ENCODE measurements at places on chromosomes 3 and 15. TPM values are rescaled to one million over a fixed set of nuclear protein-coding genes. Genes with fewer than 3 reads are reported as not detected.

The STRA6 gene
- 0.22 TPM for total RNA-seq

The PLSCR2 gene
- not detected for total RNA-seq

The PAK2 gene
- total RNA-seq: 47.5 TPM

The EPHB1 gene
- total RNA-seq: 3.2 TPM

DNA sequence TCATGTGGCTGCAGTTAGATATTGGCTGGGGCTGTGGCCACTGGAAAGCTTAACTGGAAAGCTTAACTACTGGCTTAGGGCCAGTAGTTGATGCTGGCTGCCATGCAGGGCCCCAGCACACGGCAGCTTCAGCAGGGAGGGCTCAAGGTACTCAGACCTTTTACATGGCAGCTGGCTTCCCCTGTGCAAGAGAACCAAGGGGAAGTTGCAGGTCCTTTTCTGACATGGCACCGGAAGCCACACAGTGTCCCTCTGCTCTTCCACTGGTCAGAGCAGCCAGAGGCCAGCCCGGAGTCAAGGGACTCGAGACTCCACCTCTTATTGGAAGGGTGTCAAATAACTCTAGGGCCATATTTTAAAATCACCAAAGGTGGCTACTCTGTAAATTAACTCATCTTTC is 24.5 kb downstream of the CCR9 start:
- H3K4me3 ChIP-seq: no peak overlapping the region
- H3K27me3 ChIP-seq: no peaks in the 10 kb centered on the region
- H3K27ac ChIP-seq: no peak overlapping the region
- H3K4me1 ChIP-seq: no peaks in the 10 kb centered on the region
- DNase-seq: no peak

DNA sequence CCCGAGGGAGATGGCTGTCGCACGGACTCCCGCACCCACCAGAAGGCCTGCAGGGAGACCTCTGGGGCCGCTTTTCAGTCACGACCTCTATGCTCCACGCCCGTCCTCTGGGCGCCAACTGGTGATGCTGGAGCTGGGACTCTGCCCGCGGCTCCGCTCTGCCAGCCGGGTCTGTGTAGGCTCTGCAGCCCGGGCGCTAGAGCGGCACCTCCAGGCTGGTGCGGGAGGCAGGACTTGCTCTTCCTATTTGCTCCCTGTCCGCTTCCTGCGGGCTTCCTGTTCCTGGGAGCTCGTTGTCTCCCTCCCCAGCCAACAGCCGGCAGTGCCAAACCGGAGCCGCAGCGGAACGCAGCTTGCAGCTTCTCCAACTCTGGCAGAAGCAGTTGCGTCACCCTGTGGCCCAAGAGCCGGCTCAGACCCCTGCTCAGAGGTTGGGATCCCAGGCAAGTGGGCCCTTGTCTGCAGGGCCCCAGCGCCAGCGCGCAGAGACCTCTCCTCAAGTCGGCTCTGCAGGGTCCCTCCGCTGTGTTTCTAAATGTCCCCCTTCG is 285.9 kb downstream of the XXYLT1 start:
- H3K36me3 ChIP-seq: no peaks in the 10 kb centered on the region
- H3K27me3 ChIP-seq: no peaks in the 10 kb centered on the region
- peak overlapping the region; percentile 46 for H3K27ac ChIP-seq
- H3K4me3 ChIP-seq: peak overlapping the region; percentile 17
- peaks cover 12% of the 10 kb centered on the region for H3K4me1 ChIP-seq

DNA sequence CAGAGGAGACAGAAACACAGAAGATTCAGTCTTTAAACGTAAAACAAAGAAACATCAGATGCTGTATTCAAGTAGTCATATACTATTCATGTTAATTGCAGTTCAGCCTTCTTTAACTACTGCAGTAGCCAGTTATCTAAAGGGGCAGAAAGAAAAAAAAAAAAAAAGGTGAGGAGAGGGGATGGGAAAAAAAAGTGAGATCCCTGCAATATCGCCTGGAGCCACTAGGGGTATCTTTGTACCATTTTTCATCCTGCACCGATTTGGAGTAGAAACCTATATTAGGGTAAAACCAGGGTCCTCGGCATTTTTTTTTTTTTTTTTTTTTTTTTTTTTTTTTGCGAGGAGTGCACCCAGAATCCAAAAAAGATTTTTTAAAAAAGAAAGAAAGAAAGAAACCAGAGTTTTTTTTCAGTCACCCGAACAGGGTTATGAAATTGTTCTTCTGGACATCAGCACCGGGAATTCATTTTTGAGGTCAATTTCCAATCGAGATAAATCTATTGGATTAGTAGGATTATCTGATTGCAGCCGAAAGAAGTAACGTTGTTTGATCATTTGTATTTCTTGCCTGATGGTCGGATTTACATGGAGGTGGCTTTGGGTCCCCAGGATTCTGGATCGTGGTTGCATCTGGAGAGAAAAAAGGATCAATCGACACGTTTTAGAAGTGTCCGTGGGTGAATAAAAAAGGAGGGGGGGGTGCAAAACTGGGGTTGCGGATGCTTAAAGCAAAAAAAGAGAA is 186.7 kb downstream of the NLGN1 start:
- H3K4me1 ChIP-seq: peaks cover 9% of the 10 kb centered on the region
- no peaks in the 10 kb centered on the region for H3K36me3 ChIP-seq
- DNase-seq: no peak
- peak overlapping the region; percentile 44 for H3K4me3 ChIP-seq
- H3K27ac ChIP-seq: no peak overlapping the region
- H3K27me3 ChIP-seq: no peaks in the 10 kb centered on the region

DNA sequence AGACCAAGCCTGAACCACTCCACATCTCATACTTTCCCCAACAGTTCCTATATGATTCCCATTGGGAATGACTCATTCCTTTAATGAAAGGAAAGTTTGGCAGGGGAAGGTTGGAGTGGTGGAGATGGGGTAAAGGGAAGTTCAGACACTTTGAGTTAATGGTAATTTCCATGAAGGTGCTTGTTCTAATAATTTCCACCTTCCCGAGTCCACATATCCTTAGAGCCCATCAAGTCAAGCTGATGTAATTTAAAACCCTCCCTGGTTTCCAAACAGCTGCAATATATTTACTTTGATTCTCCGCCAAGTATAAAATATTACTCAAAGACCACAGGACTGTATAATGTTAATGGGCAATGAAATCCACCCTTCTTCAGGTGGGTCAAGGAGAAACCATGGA is 95.0 kb upstream of the GALNT15 start:
- no peaks in the 10 kb centered on the region for H3K36me3 ChIP-seq
- H3K27ac ChIP-seq: no peak overlapping the region
- H3K4me3 ChIP-seq: no peak overlapping the region
- H3K4me1 ChIP-seq: no peaks in the 10 kb centered on the region
- H3K27me3 ChIP-seq: no peaks in the 10 kb centered on the region
- DNase-seq: no peak

- H3K4me1 ChIP-seq: no peaks in the 10 kb centered on the region
- no peak overlapping the region for H3K27ac ChIP-seq
- DNase-seq: no peak
- no peaks in the 10 kb centered on the region for H3K27me3 ChIP-seq
- H3K4me3 ChIP-seq: no peak overlapping the region
Measured at GRCh38 chr3:60935709-60936108, 315.5 kb downstream of the FHIT start.

GRCh38 chr3:69320871-69321271 is 65.0 kb downstream of the FRMD4B start:
- H3K36me3 ChIP-seq: no peaks in the 10 kb centered on the region
- peak overlapping the region; percentile 37 for H3K27ac ChIP-seq
- no peaks in the 10 kb centered on the region for H3K27me3 ChIP-seq
- no peak for DNase-seq

DNA sequence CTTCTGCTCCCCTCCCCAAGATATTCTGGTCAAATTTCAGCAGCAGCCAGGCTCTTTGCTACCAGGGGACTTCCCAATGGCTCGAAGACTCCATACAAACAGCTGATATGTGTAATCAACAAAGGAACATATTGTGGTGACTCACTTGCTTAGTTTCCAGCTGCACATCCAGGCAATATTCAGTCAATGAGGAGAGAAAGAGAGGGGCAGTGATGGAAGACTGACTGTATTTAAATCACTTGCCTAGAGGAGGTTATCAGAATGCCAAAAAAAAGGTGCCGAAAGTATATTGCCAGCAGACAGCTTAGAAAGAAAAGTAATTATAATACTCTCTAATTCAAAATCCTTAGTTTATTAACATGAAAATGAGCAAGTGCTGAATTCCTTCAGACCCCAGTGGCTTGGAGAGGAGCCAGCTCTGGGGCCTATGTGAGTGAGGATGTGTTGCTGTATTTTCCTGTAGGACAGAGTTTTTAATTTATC is 236.5 kb downstream of the LRTM1 start:
- no peaks in the 10 kb centered on the region for H3K36me3 ChIP-seq
- H3K27ac ChIP-seq: no peak overlapping the region
- no peak for DNase-seq
- H3K27me3 ChIP-seq: no peaks in the 10 kb centered on the region
- H3K4me1 ChIP-seq: no peaks in the 10 kb centered on the region

- no peaks in the 10 kb centered on the region for H3K27me3 ChIP-seq
- H3K4me3 ChIP-seq: no peak overlapping the region
- H3K27ac ChIP-seq: no peak overlapping the region
- no peaks in the 10 kb centered on the region for H3K36me3 ChIP-seq
Measured at GRCh38 chr15:57797110-57797509, 90.6 kb downstream of the POLR2M start.

DNA sequence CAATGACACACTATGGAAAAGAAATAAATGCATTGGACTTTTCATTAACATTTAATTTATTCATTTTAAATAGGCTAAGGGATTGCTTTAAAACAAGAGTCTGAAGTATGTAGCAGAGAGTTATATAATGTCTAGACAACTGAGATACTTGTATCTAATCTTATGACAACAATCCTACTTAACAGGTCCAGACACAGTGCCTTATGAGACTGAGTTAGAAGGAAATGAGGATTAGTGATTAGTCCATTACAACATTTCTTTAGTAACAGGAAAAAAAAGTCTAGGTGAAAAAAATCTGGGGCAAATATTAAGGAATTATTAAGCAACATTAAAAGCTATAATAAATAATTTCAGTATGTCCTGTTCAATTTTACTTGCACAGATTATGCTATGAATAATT is 140.6 kb downstream of the MEIS2 start:
- no peak overlapping the region for H3K4me3 ChIP-seq
- no peaks in the 10 kb centered on the region for H3K27me3 ChIP-seq
- peaks cover 16% of the 10 kb centered on the region for H3K4me1 ChIP-seq
- H3K27ac ChIP-seq: no peak overlapping the region
- DNase-seq: no peak

GRCh38 chr3:102205647-102206046 is 229.2 kb upstream of the ZPLD1 start:
- no peaks in the 10 kb centered on the region for H3K36me3 ChIP-seq
- DNase-seq: no peak
- H3K27me3 ChIP-seq: no peaks in the 10 kb centered on the region

DNA sequence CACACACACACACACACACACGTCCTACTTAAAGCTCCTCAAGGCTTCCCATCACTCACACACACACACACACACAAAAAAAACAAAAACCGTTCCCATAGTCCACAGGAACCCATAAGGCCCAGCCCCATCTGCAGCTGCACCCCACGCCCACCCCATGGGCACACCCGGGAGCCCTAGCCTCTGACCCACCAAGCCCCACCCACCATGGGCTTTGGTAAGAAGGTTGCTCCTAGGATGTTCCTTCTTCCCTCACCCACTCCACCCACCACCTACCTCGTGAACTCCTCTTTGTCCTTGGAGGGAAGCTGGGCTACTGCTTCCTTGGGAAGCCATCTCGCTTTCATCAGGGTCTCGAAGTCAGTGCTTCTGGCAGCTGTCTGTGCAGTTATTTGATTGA is 115.1 kb downstream of the TPRA1 start:
- H3K4me3 ChIP-seq: no peak overlapping the region
- no peaks in the 10 kb centered on the region for H3K36me3 ChIP-seq
- H3K4me1 ChIP-seq: no peaks in the 10 kb centered on the region
- no peak overlapping the region for H3K27ac ChIP-seq

DNA sequence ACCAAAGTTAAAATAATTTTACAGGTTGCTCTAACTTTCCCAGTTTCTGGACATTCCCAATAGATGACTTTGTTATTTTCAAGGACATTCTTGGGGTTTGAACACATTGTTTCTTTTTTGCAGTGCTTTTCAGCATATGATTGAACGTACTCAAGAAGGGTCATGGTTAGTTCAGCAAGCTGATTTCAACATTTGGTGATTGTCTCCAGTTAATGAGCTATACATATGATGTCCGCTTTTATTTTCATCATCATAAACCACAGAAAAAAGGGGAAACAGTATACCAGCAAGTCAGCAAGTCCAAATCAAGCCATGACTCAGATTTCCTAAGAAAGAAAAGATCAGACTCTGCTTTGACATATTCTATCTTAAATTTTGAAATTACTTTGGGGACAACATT is 69.4 kb downstream of the B3GALNT1 start:
- no peaks in the 10 kb centered on the region for H3K4me1 ChIP-seq
- no peak overlapping the region for H3K4me3 ChIP-seq
- no peak overlapping the region for H3K27ac ChIP-seq
- no peaks in the 10 kb centered on the region for H3K36me3 ChIP-seq

GRCh38 chr3:107978131-107979055 is 112.4 kb downstream of the CD47 start:
- no peak overlapping the region for H3K27ac ChIP-seq
- H3K36me3 ChIP-seq: no peaks in the 10 kb centered on the region

GRCh38 chr3:26931896-26932295 is 309.3 kb downstream of the LRRC3B start:
- H3K27me3 ChIP-seq: no peaks in the 10 kb centered on the region

GRCh38 chr3:36362973-36363372 is 17.3 kb upstream of the STAC start:
- no peaks in the 10 kb centered on the region for H3K36me3 ChIP-seq
- no peak for DNase-seq
- H3K27ac ChIP-seq: no peak overlapping the region
- H3K27me3 ChIP-seq: no peaks in the 10 kb centered on the region

GRCh38 chr3:37737134-37737533 is 124.5 kb upstream of the CTDSPL start:
- no peaks in the 10 kb centered on the region for H3K4me1 ChIP-seq
- no peaks in the 10 kb centered on the region for H3K27me3 ChIP-seq
- DNase-seq: no peak
- no peak overlapping the region for H3K4me3 ChIP-seq

- H3K27ac ChIP-seq: no peak overlapping the region
- H3K27me3 ChIP-seq: no peaks in the 10 kb centered on the region
- H3K4me1 ChIP-seq: no peaks in the 10 kb centered on the region
Measured at GRCh38 chr3:128591738-128592426, 58.7 kb downstream of the RPN1 start.

- no peak overlapping the region for H3K27ac ChIP-seq
- no peaks in the 10 kb centered on the region for H3K27me3 ChIP-seq
- no peaks in the 10 kb centered on the region for H3K36me3 ChIP-seq
- H3K4me3 ChIP-seq: no peak overlapping the region
Measured at GRCh38 chr3:172915911-172916514, 165.5 kb downstream of the ECT2 start.

GRCh38 chr3:100798012-100798411 is 88.7 kb downstream of the TFG start:
- no peaks in the 10 kb centered on the region for H3K27me3 ChIP-seq
- H3K4me1 ChIP-seq: no peaks in the 10 kb centered on the region
- no peak overlapping the region for H3K27ac ChIP-seq
- no peaks in the 10 kb centered on the region for H3K36me3 ChIP-seq
- H3K4me3 ChIP-seq: no peak overlapping the region

- peak overlapping the region; percentile 42 for H3K27ac ChIP-seq
- peak overlapping the region; percentile 32 for H3K4me3 ChIP-seq
- DNase-seq: no peak
- H3K36me3 ChIP-seq: no peaks in the 10 kb centered on the region
- peaks cover 29% of the 10 kb centered on the region for H3K4me1 ChIP-seq
Measured at GRCh38 chr3:13072600-13073325, 466 bp downstream of the IQSEC1 start.
